ENCODE measurements at places on chromosomes 3 and 15.

GRCh38 chr3:101995371-101996046 lies 146.2 kb downstream of the NFKBIZ start:
- DNase-seq: no peak

GRCh38 chr15:100220058-100220768 lies 121.6 kb downstream of the ADAMTS17 start:
- no peak for DNase-seq

DNA sequence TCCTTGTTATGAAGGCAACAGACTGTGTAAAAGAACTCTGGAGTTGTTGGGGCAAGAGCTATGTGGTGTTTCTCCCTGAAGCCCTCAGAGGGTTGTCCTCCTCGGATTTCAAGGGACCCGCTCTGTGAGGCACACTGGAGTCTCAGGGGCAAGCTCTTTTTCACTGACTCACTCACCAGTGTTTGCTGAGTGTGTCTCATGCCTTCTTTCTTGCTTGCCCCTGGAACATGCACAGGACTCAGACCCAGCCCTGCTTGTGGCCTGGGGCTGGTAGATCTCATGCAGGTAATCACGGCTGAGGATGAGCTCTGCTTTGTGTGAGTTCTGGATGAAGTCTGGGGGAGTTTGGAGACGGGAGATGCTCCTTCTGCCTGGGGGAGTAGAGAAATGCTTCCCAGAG lies 93.7 kb downstream of the CACNA1D start:
- no peak for DNase-seq

DNA sequence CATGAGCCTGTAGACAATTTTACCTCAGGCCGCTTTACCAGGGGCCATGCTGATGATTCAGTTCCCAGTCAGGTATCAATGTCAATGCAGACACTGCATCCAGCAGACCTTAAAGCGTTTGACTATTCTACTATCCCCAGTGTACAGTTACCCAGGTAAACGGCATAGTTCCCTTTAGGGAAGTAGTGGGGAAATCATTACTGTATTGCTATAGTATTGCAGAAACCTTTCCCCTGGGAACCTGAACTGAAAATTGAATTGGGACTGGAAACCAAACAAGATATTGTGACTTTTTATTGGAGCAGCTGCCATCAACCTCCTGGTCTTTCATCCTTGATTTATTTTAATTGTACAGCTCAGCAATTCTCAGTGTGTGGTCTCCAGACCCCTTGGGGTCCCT lies 6.6 kb upstream of the INAFM2 start:
- DNase-seq: no peak

GRCh38 chr15:35705884-35706585 lies 160.1 kb upstream of the DPH6 start:
- no peak for DNase-seq

DNA sequence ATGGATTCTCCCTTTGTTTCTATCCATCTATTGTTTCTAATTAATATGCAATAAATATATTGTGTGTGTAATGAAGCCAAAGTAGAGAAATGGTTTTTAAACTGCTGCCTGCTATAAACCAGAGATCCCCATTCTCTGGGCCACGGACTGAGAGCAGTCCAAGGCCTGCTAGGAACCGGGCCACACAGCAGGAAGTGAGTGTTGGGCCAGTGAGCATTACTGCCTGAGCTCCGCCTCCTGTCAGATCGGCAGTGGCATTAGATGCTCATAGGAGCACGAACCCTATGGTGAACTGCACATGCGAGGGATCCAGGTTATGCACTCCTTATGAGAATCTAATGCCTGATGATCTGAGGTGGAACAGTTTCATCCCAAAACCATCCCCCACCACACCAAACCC lies 85.2 kb upstream of the POMGNT2 start:
- no peak for DNase-seq

- DNase-seq: no peak
Observed at GRCh38 chr3:172078721-172079120, 39.3 kb downstream of the FNDC3B start.

DNA sequence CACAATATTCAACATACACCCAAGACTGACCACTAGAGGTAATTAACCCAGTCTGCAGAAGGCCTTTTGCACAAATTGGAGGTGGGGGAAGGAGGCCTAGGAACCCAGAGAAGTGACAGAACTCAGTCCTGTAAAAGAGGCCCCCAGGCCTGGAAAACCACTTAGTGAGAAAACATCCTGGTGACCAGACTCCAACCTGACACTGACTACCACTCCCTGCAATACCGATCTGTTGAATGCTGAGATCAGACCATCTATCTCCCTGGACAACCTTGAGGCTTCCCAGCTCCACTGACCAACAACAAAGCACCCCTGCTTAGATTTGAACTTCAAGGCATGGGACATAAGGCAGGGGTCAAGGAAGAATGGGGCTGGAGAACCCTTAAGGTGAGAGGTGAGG lies 261.9 kb upstream of the WNT5A start:
- no peak for DNase-seq

GRCh38 chr3:170052398-170052797 lies 14.6 kb downstream of the GPR160 start:
- DNase-seq: no peak

- DNase-seq: no peak
Observed at GRCh38 chr3:18126772-18127171, 298.4 kb downstream of the SATB1 start.

DNA sequence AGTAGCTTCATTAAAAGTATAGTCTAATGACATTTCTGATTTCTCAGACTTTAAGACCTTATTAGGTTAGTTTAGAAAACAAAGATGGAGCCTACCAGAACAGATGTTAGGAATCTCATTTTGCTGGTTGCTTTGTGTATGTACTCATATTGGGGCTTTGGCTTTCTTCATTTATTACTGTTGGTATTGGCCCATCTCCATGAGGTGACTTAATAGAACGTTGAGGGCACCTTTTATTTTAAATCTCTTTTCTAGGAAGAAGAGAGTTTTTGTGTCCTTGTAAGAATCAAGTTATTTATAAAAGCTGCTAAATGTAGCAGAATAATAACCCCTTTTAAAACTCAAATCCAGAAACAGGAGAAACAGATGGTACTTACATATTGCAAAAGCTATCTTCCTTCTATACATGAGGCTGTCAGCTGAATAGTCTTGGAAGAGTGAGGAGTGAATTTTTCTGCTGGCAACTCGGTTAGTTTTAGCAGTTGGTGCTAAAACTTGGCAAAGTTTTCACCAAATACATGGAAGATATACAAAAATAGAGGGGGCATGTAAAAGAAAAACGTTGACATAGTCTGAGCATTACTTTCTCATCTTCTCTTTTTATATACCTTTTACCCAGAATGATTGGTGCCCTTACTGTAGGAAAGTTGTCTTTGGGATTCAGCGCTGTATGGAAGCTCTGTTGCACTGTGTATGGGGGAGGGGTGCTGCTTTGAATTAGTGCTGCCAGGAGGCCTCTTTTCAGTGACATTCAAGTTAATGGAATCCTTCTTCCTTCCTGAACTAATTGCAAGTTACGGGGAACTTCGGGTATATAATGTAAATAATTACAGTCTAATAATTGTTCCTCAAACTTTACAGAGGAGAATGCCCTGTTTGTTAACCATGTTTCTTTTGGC lies 35.8 kb downstream of the CTNNB1 start:
- DNase-seq: no peak

- DNase-seq: no peak
Observed at GRCh38 chr3:121958801-121959200, 63.2 kb downstream of the ILDR1 start.

- no peak for DNase-seq
Observed at GRCh38 chr3:64718976-64719375, 31.2 kb upstream of the ADAMTS9 start.

- DNase-seq: no peak
Observed at GRCh38 chr3:42273361-42273760, 7.4 kb upstream of the CCK start.

DNA sequence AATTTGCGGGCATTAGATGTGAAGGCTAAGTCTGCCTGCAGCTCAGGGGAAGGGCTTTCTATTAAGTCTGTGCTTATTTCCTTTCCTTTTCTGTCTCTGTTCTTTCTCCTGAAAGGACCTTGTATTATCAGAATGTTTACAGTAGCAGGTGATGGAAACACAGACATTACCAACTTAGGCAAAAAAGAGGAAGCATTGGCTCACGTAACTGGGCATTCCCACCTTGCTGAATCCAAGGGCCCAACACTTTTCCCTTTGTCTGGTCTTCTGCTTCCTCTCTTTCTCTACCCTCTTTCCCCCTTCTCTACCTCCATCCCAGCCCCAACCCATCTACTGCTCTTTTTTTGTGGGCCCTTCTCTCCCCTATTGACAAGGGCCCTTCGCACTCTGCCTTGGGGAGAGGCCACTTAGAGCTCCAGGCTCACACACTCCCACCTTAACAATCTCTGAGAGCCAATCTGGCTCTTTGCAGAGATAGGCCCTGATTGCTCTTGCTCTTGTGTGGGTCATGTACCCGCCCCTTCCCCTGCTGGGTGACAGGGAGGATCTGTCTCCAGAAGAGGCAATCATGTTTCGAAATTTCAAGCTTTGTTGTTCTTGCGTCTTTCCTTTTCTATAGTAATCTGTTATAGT lies 35.0 kb downstream of the ACAA1 start:
- DNase-seq: no peak
